Anterior cingulate cortex (tissue), 58 donors: ENCODE measurements at places on chromosomes 1 and 21.

GRCh38 chr1:11062965-11063401 is 3.2 kb upstream of the SRM start:
- no peak for DNase-seq

GRCh38 chr1:157197906-157198435 is 59.8 kb upstream of the ETV3 start:
- DNase-seq: no peak

GRCh38 chr1:63103682-63104081 is 218.7 kb upstream of the FOXD3 start:
- DNase-seq: no peak

- DNase-seq: no peak
Observed at GRCh38 chr1:231590453-231591198, 36.0 kb upstream of the DISC1 start.

DNA sequence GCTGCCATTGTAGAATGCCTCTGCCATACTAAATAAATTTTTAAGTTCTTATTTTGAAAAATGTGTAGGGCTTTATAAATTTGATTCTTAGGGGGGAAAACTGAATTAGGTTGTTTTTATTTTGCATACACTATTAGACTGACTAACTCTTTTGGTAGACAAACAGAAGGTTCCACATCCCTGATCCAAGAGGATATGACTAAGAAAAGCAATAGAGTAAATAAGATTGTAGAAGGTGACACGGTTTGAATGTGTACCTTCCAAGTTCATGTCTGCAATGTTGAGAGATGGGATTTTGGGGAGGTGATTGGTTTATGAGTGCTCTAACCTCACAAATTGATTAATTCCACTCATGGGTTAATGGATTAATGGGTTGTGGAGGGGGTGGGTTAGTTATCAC is 127.9 kb downstream of the GLUL start:
- no peak for DNase-seq
